ENCODE measurements at places on chromosomes 5 and 9.

- DNase-seq, result no peak
Measured at GRCh38 chr5:150149618-150150017, 6.0 kb downstream of the PDGFRB start.

DNA sequence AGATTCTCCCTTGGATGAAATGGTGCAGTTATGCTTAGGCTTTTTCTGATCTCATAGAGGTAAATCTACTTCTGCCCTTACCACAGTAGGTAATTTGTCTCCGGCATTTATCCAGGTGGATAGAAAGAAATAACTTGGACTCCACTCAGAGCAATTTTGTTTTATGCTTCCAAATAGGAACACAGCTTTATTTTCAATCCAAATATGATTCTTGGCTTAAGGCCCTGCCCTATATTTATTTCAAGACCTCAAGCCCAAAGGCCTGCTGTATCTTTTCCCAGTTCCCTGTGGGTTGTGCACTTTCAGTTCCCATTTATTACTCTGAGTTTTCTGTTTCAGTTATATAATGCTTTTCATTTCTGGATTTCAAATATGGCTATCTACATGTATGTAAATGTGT, 274.2 kb upstream of the SMC2 start:
- DNase-seq, result no peak

GRCh38 chr9:89619019-89619418, 14.2 kb downstream of the GADD45G start:
- DNase-seq, result no peak

GRCh38 chr9:38127271-38127839, 58.3 kb upstream of the SHB start:
- no peak for DNase-seq

DNA sequence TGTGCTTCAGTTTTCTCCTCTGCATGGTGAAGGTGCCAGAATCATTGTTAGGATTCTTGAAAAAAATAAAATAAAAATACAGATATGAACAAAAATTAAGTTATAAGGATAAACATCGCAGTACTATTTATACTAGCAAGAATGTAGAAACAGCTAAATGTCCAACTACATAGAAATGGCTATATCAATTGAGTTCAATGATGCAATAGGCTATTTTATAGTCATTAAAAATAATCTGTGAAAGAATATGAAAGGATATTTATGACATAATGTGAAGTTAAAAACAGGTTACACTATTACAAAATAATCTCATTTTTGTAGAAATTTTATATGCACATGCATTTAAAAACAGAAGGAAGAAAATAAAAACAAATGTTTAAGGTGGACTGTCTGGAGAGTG, 198.7 kb upstream of the TRIM32 start:
- no peak for DNase-seq

GRCh38 chr5:31995006-31995405, 179.1 kb downstream of the GOLPH3 start:
- DNase-seq, result peak; percentile 39

- DNase-seq, result no peak
Measured at GRCh38 chr5:123700624-123701287, 188.8 kb downstream of the CSNK1G3 start.

- DNase-seq, result no peak
Measured at GRCh38 chr9:129556491-129557191, 64.3 kb downstream of the C9orf50 start.

- peak; percentile 9 for DNase-seq
Measured at GRCh38 chr9:15541872-15542271, 11.0 kb upstream of the CCDC171 start.

DNA sequence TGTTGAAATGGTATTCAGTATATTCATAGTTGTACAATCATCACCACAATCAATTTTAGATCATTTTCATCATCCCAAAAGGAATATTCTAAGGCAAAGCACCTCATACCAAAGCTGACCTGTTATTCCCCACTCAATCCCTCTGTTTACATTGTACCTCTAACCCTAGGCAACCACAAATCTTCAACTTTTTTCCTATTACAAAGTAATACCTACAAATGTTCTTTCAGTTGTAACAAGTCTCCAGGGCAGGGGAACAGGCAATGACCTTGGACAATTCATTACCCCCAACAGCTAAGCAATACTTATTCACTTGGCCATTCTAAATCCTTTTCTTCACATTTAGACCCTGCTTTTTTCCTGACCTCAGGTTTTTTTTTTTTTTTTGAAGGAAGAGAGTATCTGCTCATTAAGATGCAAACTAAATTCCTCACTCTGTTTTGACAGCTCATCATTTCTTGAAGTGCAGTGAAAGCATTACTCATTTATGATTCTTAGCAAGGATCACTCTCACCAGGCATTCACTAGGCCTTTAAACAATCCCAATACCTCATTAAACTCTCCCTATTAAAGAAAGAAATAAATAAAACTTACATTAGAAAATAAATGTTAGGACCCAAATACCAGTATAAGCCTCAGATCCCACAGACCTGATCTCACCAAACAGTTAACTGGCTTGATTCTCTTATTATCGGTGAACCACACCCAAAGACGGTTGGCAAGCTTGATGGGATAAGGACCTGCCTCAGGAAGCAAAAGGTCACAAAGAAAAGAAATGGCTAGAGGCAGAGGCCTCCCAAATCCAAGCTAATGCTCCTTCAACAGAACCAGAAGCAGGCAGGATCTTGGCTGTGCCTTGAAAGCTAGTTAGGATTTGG, 15.3 kb downstream of the MTMR12 start:
- DNase-seq, result no peak

DNA sequence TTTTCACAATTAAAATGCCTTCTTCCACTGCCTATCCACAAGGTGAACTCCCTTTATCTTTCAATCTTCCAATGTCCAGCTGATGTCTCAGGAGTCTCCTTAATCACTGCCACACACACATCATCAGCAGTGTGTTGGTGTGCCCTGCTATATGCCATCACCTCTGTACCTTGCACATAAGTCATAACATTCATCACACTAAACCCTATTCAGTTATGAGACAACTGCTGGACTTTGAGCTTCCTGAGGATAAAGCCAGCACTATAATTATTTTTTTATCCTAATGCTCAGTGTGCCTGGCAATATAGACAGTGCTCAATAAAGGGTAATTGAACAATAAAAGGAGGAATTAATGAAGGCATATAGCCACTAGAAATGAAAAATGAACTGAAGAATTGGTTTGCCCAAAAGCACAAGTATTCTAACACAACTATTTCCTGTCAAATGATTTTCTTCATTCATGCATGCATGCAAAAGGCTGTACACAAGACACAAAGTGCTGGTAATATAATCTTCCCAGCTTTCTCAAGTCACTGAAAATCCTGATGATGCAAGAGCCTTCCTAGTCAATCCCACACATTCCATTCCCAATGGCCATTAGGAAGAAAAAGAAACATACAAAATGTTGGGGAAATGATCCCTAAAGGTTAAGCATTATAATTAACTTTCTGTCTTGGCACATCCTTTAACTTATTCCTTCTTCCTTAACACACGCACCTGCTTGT, 32.4 kb downstream of the LPAR1 start:
- no peak for DNase-seq

GRCh38 chr5:113020461-113021273, 44.1 kb downstream of the DCP2 start:
- DNase-seq, result no peak

GRCh38 chr9:89457376-89457855, 40.5 kb downstream of the SEMA4D start:
- no peak for DNase-seq

DNA sequence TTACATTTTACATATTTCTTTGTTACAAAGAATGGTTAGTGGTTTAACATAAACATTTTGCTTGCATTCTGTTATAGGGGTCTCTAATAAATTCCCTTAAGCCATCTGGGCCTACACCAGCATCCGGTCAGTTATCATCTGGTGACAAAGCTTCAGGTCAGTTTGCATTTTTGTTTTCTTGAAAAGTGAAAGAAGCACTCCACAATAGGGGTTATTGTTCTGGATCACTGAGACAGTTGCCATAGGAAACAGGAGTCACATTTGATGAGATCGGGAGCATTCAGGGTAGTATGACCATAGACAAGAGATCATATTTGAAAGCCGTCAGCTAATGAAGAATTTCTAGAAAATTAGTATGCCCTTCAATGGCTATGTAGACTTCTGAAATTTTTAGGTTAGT, 63.6 kb downstream of the NUP214 start:
- no peak for DNase-seq

GRCh38 chr9:20701060-20701459, 17.0 kb downstream of the FOCAD start:
- no peak for DNase-seq

GRCh38 chr9:135116881-135117280, 29.4 kb downstream of the OLFM1 start:
- DNase-seq, result no peak

DNA sequence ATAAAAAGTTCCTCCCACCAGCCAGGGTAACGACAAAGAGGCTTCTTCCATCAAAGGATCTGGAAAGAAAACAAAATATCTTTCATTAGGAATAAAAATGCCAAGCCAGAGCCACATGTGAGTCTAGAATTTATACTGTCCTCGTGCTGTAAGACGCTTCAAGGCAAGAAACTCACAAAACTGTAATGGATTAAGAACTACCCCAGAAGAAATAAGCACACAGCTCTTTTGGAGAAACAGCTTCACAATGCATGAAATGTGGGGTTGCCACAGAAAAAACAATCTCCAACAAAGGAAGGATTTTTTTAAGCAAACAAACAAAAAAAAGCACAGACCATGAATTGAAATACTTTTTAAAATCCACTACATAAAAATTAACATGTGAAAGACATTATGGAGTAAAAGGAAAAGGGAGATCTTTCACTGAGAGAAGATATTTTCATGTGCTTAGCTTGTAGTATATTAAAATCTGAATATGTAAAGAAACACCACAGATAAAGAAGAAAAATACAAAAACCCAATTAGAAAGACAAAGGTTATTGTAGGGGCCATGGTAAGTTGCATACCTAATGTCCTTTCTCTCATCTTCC, 140.5 kb upstream of the NFIL3 start:
- DNase-seq, result no peak

GRCh38 chr5:62154758-62155157, 151.2 kb upstream of the KIF2A start:
- no peak for DNase-seq

GRCh38 chr9:80843028-80843427, 846.3 kb downstream of the TLE1 start:
- DNase-seq, result no peak

DNA sequence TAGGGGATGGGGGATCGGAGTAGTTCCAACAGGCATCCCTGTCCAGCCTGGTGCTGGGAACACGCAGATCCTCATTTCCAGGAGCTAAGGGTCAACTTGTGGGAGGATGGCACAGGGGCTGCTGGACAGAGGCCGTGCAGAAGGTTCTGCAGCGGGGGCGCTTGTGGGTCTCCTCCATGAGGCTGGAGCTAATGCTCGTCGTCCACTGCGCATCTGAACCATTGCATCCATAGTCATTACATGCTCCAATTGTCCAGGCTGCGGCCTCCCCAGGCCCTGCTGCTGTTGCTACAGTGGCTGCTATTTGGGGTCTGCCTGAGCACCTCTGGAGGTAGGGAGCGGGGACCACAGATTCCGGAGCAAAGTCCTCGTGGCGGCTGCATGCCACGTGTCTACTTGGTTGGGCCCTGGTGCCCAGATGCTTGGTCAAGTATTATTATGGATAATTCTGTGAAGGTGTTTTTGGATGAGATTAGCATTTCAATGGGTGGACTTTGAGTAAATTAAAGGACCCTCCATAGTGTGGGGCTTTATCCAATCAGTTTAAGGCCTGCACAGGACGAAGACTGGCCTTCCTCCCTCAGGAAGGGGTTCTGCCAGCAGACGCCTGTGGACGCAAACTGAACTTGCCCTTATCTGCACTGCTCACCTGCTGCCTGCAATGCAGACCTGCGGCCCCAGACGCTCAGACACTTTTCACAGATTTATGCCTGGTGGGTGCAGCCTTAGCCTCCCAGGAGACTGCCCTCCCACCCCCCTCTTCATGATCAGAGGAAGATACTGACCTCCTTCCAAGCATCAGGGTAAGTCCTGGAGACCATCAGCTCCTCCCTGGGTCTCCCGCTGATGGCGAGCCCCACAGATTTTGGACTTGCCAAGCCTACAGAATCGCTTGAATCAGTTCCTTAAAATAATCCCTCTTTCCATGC, 127.5 kb upstream of the IRX4 start:
- no peak for DNase-seq

DNA sequence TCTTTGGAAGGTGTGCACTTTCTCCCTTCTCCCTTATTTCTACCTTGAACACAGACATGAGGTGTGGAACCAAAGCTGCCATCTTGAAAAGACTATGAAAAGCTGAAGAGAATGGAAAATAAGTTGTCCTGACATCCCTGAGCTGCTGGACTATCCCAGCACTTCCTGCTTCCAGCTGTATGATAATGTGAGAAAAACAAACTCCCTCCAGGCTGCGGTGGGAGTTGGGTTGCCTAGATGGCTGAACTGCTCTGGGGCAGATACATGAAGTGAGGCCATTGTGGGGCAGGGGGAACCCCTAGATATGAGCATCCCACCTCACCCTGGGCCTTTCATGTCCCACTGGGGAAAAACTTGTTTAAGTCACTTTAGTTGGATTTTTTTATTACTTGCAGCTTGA, 82.4 kb downstream of the BOD1 start:
- DNase-seq, result no peak

DNA sequence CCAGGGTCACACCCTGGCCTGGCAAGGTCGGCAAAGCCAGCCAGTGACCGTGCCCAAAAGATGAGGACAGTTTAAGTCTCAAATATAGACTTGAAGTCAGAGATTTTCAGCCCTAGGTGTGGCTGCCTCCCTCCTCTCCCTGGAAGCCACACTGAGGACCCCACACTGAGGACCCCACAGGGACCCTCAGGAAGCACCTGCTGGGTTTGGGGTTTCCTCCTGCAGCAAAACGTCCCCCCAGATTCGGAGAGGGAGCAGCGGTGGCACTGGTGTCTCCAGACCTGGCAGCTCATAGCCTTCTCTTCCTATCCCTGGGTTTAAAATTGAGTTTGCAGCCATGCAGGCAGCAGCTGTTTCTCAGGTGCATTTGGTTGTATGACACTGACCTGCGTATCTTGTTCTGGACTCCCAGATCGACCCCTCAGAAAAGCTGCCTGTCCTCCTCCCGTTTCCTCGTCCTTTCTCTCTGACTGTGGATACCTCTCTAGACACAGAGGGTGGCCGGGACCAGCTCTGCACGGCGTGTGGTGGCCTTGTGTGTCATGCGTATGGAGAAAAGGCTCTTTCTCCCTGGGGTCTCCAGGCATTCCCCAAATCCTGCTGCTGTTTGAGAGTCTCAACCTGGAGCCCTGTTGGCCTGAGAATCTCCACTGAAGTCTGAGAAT, 36.6 kb downstream of the MRPL36 start:
- no peak for DNase-seq

- no peak for DNase-seq
Measured at GRCh38 chr5:115844321-115844817, 2.6 kb downstream of the AP3S1 start.

- DNase-seq, result no peak
Measured at GRCh38 chr5:179257176-179257682, 88.0 kb downstream of the ADAMTS2 start.

Measured in germinal center (tissue), 1 donor.